ENCODE measurements at places on chromosomes 2 and 18.

DNA sequence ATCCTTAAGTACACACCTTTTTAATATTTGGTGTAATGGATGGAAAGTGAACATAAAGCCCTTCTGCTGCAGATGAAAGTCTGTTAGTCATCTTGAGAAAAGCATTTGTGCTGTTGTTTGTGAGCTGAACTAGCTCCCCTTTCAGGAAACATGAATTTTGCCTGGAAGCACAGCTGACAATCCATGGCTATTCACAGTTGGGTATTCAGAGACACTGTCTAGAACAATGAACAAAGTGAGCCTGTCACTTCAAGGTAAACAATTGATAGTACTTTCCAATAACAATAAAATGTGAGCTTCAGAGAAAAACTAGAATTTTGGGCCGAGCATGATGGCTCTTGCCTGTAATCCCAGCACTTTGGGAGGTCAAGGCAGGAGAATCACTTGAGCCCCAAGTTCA lies 6.8 kb upstream of the EFHD1 start:
- DNase-seq = no peak

DNA sequence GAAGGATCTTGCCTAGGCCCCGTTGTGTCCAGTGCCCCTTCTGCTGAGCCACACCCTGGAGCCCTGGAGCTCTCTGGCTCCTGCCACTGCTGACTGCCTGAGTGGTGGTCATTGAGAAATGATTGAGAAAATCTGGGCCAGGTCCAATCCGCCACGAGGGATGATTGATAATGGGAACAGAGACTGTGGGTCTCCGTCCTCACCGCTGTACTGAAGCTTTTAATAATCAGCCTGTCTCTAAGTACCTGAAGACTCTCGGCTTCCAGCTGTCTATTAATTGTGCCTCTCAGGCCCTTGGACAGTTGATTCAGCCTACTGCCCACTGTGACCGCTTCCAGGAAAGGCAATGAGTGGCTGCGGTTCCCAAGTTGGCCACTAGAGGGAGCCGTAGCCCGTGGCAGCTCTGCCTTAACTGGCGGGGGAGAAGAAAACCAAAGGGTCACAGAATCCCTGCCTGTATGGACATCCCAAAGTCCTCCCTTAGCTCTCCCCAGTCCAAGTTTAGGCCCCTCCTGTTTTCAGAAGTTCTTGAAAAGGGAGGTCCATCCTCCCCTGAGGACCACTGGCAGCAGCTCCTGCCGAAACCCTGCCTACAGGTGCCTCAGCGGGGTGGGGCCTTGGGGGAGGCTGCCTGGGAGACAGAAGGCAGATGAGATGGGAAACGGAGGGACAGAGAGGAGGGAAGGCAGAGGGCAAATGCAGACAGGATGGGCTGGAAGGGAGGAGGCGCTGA lies 213.6 kb downstream of the TNS1 start:
- peak; percentile 78 for DNase-seq

DNA sequence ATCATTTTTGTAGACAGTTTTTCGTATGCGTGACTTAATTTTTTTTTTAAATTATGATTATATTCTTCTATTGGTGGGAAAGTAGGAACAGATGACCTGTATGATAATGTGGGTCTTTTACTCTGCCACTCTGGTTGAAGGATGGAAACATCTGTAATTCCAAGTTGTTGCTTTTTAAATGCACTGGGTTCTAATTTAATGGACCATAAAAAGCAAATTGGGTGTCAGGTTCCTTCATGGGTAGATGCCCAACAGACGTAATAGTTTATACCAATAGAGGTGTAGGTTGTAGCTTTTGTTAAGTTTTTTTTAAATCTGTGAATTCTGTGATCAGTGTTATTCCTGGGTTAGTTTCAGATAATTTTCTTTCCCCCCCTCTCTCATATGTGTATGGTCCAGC lies 117.6 kb downstream of the MAP4K4 start:
- no peak for DNase-seq

DNA sequence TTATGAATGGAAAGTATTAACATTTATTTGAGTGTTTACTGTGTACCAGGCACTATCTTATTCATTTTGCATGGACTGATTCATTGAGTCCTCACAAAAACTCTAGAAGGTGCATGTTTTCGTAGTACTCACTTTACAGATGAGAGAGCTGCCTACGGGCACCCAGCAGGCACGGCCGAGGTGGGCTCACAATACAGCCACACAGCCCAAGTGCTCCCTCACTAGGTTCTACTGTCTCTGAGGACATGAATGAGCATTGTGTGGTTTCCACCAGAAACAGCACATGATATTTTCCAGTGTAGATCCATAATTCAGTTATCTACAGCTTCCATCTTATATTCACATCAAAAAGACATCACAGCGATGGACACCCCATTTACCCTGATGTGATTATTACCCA lies 101.4 kb downstream of the FTCDNL1 start:
- DNase-seq = no peak

DNA sequence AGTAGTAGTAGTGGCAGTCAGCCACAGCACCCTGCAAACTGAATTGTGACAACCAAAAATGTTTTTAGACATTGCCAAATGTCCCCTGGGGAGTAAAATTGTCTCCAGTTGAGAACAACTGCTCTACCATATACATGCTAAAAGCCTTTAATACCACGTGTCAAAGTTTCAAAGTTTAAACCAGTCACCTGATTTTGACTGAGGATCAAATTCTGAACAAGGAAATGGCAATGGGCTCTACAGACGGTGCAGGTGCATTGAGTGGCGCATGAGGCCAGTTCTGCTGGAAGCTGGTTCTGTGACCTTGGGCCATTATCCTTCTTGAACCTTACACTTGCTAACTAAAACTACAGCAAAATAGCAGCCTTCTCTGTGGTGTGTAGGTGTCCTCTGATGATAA lies 85.0 kb downstream of the LIPG start:
- no peak for DNase-seq

GRCh38 chr2:17849275-17849674 lies 29.2 kb upstream of the KCNS3 start:
- no peak for DNase-seq

DNA sequence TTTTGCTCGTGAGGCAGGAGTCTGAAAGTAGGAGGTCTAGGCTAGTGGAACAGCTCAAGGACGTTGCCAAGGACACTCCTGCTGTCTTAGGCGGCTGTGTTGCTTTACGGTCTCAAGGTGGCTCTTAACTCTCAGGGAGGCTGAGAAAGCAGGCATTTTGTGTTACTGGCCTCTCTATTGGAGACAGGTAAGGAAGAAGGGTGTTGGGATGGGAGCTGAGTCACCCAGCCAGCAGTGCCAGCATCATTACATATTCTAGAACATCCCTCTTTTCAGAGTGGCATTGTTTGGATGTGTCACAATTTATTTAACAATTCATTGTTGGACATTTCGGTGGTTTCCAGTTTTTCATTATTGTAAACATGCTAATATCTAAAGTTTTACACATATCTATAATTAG lies 30.8 kb upstream of the TMEM214 start:
- no peak for DNase-seq

- DNase-seq = no peak
These were observed 411 bp downstream of the RNASEH1 start for GRCh38 chr2:3557639-3558204.

DNA sequence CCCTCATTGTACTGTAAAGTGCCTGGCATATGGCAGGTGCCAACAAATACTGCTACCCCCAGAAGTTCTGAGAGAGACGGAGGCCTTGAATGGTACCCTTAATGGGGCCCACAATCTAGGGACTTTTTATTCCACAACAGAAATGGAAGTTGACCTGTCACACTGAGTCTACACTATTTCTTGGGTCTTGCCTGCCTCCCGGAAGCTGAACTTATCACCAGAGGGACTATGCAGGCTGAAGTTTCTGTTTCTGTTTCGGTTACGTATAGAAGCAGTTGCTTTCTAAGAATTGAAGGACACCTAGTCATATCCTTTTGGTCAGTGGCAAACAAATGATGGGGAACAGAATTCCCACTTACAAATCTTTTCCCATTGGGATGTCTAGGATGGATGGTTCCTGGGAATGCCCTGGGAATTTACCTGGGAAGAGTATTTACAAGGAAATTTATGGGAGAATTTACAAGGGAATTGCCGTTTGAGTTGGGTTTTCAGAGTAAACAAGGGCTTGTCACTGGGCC lies 74.2 kb downstream of the HS1BP3 start:
- peak; percentile 38 for DNase-seq

DNA sequence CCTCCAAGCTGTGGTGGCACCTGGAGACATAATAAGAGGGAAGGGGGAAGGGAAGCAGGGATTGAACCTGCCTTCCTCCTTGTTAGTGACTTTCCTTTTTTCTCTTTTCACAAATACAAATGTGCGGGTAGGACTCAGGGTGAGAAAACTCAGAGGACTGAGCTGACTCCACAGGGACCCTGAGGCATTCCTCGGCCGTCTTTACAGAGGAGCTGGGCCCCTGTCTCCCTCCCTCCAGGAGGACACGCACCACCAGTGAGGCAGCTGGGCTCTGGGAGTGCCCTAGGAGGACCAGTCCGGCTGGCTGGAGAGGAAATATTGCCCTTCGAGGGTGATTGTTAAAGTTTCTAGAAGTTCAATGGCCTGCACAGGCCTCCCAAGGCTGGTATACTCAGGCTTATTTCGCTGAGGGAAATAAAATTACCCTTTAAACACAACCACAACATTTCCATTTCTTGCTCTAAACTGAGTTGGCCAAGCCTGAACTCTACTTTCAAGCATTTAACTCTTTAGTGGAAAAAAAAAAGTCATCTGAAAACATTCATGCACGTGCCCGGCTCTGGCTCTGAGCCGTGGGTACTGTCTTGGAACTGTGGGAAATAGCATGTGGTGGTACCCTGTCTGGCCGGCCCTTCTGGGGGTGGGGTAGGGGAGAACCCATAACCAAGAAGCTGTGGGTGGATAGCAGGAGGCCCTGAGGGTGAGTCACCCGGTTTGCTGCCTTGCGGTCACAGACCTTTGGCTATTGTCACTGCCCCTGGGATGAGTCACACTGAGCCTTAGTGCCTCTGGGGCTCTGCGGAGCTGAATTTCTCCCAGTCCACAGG lies 116.0 kb downstream of the COPS8 start:
- DNase-seq = peak; percentile 81

DNA sequence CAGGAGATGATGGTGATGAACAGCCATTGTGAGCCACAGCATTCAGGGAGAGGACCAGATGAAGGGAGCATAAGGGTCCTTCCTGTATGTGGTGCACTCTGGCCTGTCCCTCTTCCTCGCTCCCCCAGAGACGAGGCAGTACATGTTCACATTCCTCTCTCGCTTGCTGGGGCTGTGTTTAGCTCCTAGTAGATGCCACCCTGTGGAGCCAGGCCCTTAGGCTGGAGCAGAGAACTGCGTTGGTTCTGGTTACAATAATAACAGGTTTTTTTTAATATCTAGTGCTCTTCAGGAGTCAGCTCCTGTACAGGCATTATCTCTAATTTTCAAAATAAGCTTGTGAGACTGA lies 171.1 kb upstream of the MYT1L start:
- no peak for DNase-seq

GRCh38 chr2:74741629-74742028 lies 87.6 kb downstream of the SEMA4F start:
- DNase-seq = no peak

DNA sequence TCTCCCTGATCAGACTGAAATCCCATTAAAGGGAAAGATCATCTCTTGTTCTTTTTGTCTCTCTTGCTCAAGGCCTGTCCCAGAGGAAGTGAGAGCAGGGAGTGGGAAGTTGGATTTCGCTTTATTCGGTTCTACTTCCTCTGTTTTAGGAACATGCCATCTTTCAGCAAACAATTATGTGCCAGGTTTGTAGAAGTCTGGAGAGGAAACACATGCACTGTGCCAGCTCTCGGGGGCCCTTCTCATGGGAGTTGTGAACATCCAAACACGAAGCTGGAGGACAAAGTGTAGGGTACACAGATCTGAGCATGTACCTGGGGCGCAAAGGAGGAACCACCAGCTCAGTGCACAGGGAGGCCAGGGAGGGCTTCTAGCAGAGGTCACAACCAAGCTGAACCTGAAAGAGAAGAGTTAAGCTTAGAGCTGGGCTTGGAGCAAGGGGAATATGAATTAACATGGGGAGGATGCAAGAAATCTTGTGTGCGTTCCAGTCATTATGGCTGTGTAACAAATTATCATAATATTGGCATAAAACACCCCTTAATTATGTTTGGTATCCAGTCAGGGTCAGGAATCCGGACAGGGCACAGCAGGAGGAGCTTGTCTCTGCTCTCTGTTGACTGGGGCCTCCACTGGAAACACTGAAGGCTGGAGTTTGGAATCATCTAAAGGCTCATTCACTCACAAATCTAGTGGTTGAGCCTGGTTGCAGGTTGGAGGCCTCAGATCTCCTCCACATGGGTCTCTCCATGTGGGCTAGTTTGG lies 128.6 kb downstream of the ZFP36L2 start:
- DNase-seq = no peak

- DNase-seq = peak; percentile 65
These were observed 404.4 kb downstream of the SOCS6 start for GRCh38 chr18:70693246-70693645.

- DNase-seq = peak; percentile 70
These were observed 110.7 kb downstream of the SH3RF3 start for GRCh38 chr2:109239720-109240119.

DNA sequence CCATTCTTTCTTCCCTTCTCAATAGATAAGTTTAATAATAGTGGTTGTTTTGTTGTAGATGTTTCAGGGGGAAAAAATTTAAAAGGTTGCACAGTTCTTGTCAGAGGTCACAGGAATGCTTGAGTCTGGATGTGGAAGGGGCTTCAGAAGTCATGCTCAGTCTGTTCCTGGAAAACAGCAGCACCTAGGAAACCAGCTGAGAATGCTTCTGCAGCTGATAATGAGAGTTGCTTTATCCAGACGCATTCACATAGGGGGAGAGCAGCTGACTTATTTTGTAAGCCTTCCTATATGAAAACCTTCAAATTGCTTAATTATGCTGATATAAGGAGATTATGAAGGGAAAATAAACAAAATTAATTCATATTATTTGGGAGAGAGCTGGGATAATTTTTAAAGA lies 235.5 kb downstream of the GULP1 start:
- peak; percentile 87 for DNase-seq

DNA sequence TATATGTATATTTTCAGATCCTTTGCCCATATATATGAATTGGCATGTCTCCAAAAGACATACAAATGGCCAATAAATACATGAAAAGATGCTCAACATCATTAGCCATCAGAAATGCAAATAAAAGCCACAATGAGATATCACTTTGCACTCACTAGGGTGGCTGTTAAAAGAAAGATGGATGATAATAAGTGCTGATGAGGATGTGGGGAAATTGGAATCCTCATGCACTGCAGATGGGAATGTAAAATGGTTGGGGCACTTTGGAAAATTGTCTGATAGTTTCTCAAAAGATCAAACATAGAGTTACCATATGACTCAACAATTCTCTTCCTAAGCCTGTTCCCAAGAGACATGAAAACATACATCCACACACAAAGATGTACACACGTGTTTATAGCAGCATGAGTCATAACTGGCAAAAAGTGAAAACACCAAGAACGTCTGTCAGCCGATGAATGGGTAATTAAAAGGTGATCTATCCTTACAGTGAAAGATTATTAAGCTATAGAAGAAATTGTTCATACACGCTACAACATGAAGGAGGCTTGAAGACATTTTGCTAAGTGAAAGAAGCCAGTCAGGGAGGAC lies 19.7 kb downstream of the NGEF start:
- no peak for DNase-seq
